ENCODE measurements at places on chromosomes 1 and 21.

- DNase-seq, result peak; percentile 16
Measured at GRCh38 chr1:204503122-204503912, 8.7 kb upstream of the PIK3C2B start.

DNA sequence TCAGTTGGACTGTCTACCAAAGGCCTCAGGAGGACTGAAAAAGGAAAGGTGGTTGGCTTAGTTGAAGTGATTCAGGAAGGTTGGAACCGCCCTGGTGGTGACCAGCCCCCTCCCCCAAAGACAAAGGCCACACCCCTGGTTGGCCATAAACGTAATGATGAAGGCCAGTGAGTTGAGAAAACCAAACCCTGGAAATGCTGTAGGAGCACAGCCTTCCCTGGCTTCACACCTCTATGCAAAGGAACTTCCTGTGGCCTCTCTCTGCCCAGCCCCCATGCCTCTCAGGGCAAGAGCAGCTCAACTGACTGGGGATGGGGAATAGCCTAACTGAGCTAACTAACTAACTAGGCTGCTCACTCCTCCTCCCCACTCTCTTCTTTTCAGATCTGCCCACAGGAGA, 90.4 kb downstream of the NPHP4 start:
- no peak for DNase-seq

- DNase-seq, result no peak
Measured at GRCh38 chr1:201149400-201149799, 4.9 kb downstream of the TMEM9 start.

DNA sequence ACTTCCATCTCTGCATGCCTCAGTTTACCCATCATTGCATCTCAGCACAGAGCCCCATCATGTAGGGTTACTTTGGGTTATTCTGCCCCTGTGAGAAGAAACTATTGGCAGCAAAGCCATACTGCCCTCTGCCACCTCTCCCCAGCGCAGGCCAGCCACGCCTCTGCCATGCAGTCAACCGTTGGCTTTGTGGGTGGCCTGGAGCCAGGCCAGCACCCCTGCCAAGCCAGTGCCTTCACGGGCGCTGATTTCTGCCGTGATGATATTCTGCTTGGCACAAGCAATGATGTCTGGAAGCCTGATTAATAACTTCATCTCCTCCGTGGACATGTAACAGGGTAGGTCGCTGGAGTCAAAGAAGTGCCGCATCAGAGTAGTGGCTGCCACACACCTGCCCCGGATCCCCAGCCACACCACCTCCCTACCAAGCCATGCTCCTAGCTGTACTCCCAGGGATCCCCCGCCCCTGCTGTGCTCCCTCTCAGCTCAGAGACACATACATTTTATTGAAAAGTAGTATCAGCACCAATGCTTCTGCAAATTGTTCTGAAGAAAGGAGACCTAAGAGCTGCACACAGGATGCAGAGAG, 15.0 kb upstream of the CEP85 start:
- no peak for DNase-seq

DNA sequence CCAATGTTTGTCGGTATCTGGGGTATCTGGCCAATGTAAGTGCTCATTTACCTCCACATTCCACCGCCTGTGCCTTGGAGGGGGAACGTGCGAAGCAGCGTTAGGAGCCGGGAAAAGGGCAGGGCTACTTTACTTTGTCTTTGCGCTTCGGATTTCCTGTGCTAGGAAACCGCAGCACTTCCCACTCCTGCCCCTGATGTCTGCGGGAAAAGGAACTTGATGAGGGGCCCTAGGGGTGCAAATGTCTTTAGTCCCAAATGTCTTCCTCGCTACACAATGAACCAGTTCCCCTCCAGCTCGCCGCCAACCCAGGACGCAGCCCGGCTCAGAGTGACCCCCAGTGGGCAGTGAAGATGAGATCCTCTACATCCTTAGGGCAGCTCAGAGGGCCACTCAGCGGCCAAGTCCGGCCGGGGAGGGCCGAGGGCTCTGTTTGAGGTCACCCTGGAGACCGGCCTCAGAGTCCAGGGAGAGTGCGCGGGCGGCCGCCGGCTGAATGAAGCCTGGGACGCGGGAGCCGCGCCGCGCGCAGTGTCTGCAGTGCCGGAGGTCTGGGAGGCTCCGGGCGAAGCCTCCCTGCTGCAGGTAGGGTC, at the start of gene DYNLT5:
Gene DYNLT5 (plus strand): TSS at position 460 of the 593 bp plus-strand sequence. CDS start 2,200 bp downstream, outside the sequence.
- DNase-seq, result peak; percentile 23

DNA sequence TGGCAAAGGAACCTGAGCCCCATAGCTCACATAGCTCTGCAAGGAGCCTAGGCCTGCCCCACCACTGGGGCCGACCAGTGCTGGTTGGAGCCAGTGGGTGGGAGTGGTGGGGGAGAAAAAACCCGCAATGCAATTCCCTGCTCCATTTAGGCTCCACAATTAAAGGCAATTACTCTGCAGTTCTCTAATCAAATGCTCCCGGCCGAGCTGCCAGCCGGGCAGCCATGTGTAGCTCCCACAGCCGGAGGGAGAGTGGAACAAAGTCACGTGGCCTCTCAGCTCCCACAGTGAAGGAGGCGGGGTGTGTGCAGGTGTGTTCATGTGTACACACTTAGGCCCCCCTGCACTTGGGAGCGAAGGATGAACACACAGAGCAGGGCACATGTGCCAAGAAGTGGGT, 81.6 kb downstream of the KIRREL1 start:
- DNase-seq, result no peak

All from anterior cingulate cortex (tissue), 58 donors.